ENCODE measurements at places on chromosomes 13 and 19.

- no peak for DNase-seq
These were observed 49.3 kb downstream of the COL4A2 start for GRCh38 chr13:110356362-110356761.

DNA sequence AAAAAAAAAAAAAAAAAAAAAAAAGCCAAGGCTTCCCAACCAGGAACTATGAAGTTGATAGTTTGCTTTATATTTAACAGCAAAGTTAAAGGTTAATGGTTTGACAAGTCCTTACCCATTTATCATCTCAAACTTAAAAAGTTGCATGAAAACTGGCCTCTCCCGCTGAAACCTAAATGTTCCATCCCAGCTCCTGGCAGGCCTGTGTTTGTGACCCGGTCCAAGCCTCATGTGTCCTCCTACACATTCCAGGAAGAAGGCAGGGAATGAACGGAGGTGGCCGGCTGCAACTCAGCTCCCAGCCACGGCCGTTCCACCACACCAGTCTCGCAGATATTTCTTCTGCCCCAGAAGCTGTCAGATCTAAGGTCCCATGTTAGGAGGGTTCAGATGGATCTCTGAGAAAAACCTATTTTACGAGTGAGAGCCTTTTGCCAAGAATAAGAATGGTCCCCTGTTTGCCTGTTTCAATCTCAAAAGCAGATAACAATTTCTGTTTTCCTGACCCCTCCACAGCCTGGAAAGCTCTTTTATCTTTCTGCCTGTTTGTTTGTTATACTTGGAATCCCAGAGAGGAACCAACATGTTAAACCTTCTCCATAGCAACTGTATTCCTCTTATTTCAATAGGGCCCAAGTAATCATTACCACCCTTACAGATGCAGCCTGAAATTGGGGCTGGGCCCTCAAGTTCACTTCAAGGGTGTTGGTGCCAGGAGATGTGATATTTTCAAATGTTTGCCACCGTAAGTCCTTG lies 56.5 kb downstream of the KCTD12 start:
- no peak for DNase-seq

GRCh38 chr13:98500963-98501421 lies 75.9 kb downstream of the STK24 start:
- no peak for DNase-seq

DNA sequence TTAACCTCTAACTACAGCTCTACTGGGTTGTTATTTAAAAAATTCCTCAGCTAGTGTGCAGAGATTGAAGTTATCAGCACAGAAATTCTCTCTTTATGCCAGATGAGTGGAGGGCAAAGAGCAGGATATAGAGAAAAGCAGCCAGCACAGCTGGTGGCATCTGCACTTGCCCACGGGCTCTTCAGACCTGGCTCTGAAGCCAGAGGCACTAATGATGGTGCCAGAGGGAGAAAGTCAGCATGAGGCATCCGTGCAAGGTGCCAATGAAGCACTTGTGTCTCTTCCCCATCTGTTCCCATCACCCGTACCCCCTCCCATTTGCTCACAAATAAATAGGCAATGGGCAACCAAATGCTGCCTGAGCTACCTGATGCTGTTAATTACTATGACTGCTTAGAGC lies 138.9 kb downstream of the OLFM4 start:
- no peak for DNase-seq

- DNase-seq = no peak
These were observed 34.4 kb upstream of the FXYD3 start for GRCh38 chr19:35081201-35081600.

DNA sequence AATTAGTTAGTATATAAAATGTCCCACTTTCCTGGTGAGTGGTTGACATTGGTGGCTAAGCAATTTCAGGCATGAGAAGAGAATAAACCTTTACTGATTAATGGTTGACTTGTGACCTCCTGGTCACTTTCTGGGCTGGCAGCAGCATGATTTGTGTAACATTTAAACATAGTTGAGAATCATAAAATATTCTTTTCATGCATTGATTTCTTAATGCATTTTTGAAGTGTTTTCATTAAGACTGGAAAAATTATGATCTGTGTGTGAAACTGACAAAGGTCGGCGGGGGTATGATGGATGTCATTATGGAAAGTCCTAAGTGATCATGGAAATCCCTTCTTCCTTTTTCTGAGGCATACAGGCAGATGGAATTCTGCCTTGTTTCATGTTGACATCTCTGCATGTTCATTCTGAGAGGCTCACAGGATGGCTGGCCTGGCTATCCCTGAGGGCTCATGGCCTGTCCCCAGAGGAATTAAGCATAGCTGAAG lies 98.7 kb upstream of the RNF113B start:
- no peak for DNase-seq

DNA sequence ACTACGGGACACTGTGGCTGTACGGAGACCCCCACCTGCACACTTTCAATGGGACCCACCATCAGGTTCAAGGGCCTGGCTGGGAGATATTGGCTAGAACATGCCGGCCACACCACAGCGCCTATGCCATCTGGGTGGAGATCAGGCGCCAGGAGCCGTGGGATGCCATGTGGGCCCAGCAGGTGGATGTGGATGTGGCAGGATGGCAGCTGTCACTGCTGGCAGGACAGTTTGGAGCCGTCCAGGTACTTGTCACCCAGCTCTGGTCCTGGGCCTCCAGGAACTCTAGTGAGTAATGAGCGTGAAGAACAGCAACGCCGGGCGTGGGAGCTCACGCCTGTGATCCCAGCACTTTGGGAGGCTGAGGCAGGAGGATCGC lies 15.7 kb upstream of the FXYD3 start:
- no peak for DNase-seq

DNA sequence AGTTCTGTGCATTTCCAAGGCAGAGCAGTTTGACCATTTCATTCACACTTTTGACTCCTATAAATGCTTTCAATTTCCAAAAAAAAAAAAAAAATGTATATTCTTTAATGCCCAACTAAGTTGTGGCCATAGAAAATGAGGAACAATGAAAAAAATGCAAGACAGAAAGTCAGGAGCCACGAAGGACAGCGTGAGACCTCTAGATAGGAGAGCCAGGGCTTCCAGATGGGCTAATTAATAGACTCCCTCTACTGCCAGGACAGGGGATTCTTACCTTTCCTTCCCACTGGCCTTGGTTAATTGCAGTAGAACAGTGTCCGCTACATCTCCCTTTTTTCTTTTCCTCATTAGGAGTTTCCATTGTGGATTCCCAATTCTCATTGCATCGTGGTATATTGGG lies 8.6 kb downstream of the FPR3 start:
- no peak for DNase-seq

DNA sequence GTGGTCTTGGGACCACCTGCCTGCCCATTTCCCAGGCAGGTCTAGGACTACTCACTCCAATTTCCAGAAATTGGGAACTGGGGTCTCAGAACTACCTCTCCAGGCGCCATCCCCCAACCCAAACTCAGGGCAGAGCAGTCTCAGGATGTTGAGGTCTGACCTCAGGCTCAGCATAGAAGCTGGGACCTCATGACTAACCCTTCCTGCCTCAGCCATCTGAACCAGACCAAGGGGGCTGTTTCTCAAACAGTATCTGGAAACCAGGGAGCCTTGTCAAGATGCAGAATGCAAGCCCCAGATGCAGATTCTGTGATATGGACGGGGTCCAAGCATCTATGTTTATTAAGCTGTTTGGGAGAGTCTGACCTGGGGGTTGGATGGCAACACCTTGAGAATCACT lies 1.3 kb downstream of the FBXW9 start:
- peak; percentile 26 for DNase-seq

DNA sequence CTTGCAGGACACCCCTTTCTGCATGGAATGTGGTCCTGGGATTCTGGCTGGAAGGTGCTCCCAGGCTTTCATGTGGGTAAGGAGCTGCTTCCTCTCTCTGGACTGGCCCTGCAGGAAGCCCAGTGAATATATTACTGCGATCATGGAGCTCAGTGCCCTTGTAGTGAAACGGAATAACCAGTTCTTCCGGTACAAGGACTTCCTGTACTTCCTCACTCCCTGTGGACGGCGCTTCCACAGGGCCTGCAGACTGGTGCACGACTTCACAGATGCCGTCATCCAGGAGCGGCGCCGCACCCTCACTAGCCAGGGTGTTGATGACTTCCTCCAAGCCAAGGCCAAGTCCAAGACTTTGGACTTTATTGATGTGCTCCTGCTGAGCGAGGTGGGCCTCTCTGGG lies 8.0 kb downstream of the CYP4F8 start:
- DNase-seq = no peak

GRCh38 chr19:38683393-38684077 lies 36.1 kb downstream of the ACTN4 start:
- peak; percentile 79 for DNase-seq

GRCh38 chr13:29434217-29434945 lies 161.1 kb downstream of the SLC7A1 start:
- DNase-seq = no peak

DNA sequence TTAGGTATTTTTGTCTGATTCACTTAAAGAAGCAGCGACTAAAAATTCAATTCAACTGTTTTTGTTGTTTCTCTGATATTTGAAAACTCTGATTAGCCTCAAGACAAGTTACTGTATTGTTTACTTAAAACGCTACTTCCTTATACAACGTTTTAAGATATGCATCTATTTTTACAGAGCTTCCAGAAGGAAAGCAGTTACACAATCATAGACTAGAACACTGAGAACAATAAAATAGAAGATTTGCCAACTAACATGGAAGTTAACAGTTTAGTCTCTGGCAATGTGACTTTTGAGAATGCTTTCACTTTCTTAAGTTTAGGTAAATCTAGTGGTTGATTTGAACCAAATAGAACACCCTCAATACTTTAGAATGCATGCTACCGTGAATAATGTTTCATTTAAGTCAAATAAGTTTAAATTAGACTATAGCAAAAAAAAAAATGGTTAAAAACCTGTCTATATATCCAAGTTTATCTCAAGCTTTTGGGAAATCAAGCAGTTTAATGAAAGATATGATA lies 614.8 kb downstream of the DACH1 start:
- no peak for DNase-seq

- DNase-seq = peak; percentile 49
These were observed 1.9 kb downstream of the KLF12 start for GRCh38 chr13:74132152-74132775.

GRCh38 chr13:50713523-50714248 lies 129.8 kb downstream of the DLEU7 start:
- DNase-seq = peak; percentile 28

GRCh38 chr13:98878486-98879126 lies 99.3 kb downstream of the DOCK9 start:
- no peak for DNase-seq

GRCh38 chr13:28819735-28820098 lies 422 bp upstream of the MTUS2 start:
- peak; percentile 53 for DNase-seq

DNA sequence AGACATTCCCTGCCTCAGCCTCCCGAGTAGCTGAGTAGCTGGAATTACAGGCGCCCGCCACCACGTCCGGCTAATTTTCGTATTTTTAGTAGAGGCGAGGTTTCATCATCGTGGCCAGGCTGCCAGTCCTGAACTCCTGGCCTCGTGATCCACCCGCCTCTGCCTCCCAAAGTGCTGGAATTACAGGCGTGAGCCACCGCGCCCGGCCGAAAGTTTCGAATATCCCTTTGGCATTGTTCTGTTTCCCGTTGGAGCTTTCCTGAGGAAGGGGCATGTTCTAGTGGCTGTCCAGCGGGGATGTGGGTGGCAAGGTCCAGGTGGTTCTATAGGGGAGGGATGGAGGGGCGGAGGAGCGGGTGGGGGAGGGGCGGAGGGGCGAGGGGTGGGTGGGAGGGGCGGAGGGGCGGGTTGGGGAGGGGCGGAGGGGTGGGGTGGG lies 2.1 kb upstream of the BSG start:
- DNase-seq = no peak

DNA sequence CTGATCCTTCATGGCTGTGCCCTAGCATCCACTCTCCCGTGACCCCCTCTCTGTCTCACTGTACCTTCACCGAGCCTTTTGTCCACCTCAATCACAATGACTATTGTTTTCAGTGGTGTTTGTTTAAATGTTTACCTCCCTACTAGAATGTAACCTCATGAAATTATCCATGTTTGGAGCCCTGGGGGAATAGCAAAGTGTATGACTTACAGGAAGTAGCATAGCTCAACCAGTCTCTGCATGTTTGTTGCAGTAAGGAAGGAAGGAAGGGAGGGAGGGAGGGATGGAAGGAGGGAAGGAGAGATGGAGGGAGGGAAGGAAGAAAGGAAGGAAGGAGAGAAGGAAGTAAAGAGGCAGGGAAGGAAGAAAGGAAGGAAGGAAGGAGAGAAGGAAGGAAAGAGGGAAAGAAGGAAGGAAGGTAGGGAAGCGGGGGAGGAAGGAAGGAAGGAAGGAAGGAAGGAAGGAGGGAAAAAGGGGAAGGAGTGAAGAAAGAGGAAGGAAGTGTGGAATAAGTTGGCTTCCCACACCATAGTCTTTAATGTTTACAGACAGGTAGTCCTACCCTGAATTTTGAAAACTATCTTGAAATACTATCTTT lies 421.4 kb downstream of the COG6 start:
- DNase-seq = no peak

DNA sequence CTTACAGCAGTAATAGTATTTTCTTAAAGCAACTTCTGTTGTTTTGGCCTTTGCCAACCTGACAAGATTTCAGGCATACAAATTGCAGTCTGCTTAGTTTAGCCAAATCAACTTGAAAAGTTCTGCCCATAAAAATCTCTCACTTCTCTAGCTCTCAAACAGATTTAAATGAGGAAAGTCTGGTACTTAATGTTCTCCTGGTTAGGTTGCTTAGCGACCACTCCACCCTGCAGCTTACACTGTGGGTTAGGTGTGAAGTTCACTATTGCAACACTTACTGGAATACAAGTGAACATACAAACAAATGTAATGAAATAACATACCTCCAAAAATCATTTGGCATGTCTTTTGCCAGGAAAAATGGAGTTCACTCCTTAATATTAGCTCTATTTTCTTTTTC lies 178.7 kb upstream of the PCDH9 start:
- DNase-seq = no peak

DNA sequence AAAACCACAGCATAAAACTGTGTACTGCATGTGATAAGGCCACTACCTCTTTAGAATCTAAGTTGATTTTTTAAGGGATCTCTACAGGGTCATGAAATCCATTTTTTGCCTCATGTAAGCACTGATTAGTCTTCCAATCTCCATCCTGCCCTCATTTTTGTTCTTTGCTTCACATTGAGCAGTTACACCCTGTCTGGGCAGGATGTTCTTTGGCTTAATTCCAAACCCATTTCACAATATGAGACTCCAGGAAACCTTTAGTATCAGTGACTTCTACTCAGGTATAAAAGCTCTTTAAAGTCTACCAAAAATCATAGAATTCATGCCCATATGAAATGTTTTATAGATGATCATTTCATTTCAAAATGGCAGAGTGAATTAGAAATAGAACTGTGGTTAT lies 592.6 kb downstream of the TBC1D4 start:
- DNase-seq = no peak

All from activated CD4-positive, alpha-beta memory T cell treated with anti-CD3 and anti-CD28 coated beads, Interleukin-2, amount 10 ng/mL, durations not matched to agents 7 days and 5 days (primary cell).